ENCODE measurements at places on chromosomes 2 and 18.
A peak's percentile ranks its signal among the peaks of the same experiment; 100 is the strongest.

GRCh38 chr2:28346587-28346986 is 46.1 kb upstream of the FOSL2 start:
- DNase-seq = no peak

DNA sequence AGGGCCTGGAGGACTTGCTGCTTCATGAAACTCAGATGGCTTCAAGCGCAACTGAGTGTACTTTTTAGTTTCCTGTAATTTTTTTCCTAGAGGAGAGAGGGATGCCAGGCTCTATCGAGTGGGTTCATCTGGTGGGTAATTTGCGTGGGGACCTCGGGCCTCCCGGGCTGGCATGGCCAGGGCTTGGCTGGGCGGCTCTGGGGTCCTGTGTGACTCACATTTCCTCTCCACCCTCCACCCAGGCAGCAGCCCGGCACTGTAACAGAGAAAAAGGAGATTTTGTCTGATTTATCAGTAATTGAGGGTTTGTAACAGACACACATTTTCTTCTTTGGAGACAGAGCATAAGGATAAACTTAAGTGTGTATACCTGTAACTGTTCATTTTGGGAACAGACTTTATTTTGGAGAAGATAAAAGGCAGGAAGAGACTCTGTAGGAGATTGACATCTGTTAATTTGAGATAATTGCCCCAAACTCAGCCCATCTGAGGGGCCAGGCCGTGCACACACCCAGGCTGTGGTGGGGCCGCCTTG is 64.3 kb downstream of the NFATC1 start:
- no peak for DNase-seq

DNA sequence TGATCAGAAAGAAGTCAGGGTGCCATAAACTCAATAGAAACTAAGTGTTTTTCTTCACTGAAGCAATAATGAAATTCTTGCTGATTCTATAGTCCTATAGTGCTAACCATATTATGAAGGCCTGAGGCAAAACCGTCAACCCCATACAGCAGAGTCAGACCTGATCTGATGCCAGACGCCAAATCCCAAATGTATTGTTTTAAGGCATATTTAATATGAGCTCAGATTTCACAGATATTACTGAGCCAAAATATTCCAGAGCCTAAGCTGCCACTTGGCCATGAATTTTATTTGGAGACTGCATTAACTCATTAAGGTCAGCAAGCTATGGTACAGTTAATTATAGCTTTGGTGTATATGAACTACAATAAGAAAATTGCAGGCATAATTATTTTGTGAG is 53.4 kb downstream of the SCN1A start:
- no peak for DNase-seq

GRCh38 chr2:114265261-114265660 is 177.2 kb upstream of the DPP10 start:
- DNase-seq = no peak

- DNase-seq = no peak
These were observed 110.4 kb upstream of the PARD3B start for GRCh38 chr2:204434660-204435462.

GRCh38 chr2:98801921-98802321 is 71.0 kb upstream of the MGAT4A start:
- no peak for DNase-seq

- peak; percentile 56 for DNase-seq
These were observed 665 bp downstream of the MCM6 start for GRCh38 chr2:135875491-135876065.

DNA sequence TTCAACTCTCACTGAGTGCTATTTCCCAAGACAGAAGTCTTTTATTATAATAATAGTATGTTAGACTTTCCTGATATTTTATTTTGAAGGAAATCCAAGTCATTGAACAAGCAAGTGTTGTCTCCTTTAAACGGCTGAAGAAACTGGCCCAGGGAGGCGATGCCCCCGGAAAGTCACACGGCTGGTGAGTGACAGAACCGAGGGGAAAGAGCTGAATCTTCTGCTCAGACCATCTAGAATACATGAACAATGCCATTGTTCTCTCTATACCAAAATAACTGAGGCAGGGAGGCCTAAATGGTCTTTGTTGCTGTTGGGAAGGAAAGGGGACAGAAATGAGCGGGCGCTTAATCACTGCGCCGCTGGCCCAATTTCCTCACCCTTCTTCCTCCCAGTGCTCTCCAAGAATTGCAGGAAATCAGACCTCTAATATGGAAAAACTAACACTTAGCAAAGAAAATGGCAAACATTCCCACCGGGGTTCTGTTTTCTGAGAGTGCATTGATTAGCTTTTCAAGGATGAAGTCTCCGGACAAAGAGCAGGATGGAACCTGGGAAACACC is 101.5 kb downstream of the KLF7 start:
- DNase-seq = no peak

- no peak for DNase-seq
These were observed 89.4 kb downstream of the CELF4 start for GRCh38 chr18:37476182-37476581.

DNA sequence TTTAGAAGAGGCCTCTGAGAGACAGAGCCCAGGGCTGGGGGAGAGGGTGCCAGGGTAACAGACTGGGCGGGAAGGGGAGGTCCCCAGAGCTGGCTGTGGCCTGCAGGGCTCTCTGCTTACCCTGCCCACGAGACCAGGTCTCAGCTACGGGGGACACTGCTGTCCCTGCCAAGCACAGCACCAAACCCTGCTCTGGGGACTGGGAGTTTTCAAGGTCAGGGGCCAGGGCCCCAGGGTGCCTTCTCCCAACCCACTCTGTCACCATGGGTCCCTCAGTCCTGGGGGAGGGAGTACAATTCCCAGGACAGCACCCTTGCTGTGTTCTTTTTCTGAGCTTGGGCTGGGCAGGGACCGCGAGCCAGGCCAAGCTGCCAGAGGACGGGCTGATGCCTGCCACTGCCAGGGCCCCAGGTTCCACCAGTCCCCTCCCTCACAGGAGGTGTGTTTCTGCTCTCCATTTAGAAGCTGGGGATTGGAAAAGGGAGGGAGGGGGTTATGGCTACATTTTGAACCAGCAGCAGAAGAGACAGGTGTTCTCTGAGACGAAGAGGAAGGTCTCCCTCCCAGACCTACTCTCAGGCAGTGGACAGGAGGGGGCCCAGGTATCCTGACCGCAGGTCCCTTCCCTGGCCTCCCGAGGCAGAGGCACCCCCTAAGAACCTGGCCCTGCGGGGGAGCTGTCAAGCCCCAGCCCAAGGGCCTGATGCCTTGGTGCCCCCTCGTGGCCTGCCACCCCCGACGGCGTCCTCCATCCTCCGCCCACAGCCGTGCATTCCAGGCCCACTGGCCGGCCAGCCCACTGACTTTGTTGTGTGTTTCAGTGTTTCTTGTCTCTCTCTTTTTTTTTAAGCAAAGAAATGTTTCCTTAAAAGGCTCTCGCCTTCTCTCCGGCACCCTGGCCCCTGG is 80.4 kb downstream of the TNS1 start:
- no peak for DNase-seq

DNA sequence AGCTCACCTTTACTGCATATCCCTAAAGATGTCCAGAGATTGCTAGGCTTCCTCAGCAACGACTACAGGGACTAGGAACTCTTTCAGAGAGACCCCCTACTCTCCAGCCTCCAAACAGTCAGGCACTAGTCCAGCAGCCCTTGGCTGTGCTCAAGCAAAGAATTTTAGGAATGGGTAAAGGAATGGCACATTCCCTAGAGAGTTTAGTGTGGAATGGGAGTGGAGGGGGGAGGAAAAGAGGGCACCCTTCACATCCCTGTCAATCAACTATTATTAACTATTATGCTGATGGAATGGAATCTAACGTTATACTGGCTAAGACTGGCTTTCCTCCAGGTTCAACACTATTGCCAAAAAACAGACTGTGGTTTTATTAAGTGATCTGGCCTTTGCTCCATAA is 64.8 kb downstream of the IKZF2 start:
- DNase-seq = no peak

- no peak for DNase-seq
These were observed 138.0 kb downstream of the EPHA4 start for GRCh38 chr2:221434142-221434541.

GRCh38 chr2:149446748-149447147 is 116.4 kb downstream of the LYPD6 start:
- DNase-seq = no peak

GRCh38 chr2:181250691-181251090 is 206.5 kb upstream of the ITGA4 start:
- no peak for DNase-seq

DNA sequence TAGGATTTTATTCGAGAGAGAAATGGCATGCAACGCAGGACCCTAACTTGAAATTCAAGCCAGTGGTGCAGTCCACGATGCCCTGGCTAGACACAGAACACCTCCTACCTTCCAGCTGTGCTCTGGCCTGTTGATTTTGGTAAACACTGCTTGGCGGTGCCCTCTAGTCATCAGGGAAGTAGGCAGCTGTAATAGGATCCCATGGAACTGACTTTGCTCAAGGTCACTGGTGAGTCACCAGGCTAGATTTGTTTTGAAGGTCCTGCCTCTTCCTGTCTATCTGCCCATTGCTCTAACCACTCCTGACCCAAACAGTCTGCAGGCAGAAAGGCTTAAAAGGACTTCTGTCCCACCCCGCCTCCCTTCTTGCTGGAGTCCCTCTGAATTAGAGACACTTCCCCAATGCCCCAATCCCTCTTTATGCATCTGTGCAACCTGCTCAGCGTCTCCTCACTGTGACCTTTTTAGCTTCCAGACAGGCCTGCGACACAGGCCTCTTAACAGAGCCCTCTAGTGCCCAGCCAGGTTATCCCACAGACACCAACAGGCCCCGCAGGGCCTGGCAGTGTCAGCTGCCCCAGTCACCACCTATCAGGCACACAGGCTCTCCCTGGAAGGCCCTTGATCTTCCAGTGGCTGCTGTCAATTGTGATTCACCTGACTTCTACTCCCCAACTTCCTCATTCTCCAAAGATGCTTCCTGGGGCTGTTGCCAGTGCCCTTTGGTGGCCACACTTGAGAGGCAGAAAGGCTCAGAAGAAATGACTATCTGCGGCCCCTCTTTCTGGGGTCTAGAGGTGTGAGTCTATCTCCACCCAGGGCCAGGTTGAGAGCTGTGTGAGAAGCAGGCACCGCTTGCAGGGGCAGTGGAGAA is 5.2 kb downstream of the TMEM127 start:
- peak; percentile 95 for DNase-seq

- DNase-seq = no peak
These were observed 112.7 kb upstream of the SPATS2L start for GRCh38 chr2:200193791-200194190.

DNA sequence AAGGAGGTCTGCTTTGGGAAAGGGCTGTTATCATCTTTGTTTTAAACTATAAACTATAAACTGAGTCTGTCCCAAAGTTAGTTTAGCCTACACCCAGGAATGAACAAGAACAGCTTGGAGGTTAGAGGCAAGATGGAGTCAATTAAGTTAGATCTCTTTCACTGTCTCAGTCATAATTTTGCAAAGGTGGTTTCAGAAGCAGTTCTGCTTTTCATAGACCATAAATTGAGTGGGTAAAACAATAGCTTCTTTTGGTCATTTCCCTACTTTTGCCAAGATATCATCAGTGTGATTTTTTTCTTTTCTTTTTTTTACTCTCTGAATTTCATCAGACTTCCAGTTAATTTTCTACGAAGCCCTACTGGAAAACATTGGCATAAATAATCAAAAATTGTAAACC is 117.0 kb downstream of the AP1S3 start:
- DNase-seq = no peak

- DNase-seq = peak; percentile 60
These were observed 57.3 kb upstream of the PSMD14 start for GRCh38 chr2:161250864-161251436.

GRCh38 chr2:142849820-142850219 is 27.6 kb upstream of the KYNU start:
- no peak for DNase-seq

DNA sequence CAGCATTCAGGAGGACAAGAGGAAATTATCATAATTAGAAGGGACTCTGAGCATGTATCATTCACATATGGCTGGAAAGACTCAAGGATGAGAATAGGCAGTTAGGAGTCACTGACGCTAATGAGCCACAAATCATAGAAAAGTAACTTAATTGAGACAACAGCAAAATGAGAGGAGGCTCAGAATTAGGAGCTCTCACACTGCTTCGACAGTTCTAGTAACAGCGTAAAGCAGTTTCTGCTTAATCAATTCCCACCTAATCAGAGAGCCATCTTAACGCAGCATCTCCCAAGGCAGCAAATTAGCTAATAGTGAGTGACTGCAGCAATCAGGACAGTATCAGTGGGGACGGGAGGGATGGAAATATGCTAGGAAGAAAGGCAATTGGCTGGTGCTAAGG is 32.8 kb downstream of the ANKRD44 start:
- DNase-seq = no peak

GRCh38 chr18:33585431-33585775 is 7.4 kb downstream of the ASXL3 start:
- DNase-seq = no peak

DNA sequence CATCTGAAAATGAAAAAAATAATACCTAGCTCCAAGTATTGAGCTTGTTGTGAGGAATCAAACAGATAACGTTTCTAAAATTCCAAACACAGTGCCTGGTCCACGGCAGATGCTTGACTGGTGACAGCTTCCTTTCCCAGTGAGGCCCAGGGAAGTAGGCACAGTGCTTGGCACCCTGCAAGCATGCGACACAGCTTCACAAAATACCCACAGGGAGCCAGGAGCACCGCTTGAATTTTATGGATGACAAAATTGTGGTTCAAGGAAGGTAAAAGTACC is 205.1 kb upstream of the TNP1 start:
- DNase-seq = no peak
